ENCODE measurements at places on chromosomes 1 and 21.

DNA sequence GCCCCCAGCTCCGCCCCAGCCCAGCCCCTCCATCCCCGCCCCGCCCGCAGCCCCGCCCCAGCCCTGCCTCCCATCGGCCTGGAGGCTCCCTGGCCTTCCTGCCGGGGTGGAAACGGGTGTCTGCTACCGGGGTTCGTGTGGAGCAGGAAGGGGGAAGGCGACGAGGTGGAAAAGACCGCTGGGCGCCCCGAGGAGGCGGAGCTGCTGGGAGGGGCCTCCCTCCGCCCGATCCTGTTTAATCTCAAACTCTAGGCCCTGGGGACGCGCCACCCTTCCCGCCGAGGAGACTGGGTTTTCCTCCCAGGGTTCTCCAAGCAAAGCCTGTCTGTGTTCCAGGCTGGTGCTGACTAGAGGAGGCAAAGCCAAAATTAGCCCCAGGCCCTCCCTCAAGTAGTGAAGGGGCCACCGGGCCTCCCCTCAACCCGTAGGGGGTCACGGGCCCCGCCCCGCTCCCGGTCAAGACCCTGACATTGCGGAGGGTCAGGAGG is 16.2 kb upstream of the TTLL10 start:
- peak; percentile 44 for DNase-seq

DNA sequence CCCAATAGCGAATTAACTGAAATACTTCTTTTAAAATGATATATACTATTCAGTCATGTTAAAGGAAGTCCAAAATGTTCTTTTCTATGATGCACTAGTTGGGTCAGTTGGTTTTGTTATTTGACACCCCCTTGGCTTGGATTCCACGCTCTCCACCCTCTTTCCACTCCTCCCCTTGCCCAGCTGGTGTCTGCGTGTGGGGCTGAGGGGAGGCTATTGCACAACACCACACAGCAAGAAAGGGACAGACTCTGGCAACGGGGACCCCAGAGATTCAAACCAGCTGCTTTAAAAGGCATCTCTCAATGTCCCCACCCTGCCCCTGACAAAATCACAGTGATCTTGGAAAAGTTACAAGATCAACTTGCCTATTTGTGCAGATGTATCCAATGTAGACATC is 394.3 kb downstream of the TGFB2 start:
- DNase-seq: no peak

DNA sequence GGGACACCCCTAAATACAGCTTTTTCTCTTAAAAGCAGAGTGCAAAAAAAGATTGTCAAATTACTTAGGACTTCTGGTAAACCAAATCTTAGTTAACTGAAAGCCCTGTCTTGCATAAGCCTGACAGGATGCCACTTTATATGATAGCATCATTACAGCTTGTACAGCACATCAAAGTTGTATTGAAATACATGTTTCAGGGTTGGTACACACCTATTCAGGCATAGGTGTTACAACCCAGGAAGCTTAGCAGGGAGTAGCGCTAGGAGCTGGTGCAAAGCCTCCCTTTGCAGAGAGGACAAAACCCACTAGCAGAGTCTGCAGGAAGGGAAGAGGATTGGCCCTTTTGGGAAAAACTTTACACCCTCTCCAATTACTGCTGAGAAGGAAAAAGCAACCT is 258.9 kb upstream of the SGIP1 start:
- no peak for DNase-seq

DNA sequence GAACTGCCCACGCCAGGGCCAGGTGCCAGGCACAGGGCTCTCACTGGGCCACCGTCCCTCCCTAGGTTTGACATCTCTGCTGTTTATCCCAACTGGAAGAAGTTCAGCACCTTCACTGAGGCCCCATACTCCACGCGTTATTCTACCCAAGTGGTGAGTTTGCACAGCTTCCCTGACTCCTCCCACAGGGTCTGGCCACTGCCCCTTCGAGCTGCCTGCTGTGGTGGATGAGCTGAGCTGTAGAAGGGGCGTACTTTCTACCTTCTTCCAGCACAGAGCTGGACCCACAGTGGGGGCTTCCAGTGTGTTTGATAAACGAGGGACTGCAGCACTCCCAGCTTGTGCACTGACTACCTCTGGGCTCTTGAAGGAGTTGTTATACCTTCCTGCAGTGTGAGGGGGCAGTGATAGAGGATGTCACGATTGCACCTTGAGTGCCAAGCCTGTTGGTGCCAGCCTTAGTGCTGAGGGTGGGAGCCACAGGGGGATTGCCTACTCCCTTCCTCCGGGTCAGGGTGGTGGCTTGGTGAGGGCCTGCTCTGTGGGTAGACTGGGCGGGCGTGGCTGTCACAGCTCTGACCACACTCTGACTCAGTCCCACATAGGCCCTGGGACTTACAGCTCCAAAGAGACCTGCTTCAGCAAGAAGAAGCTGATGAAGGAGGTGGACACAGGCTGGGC is 5.9 kb upstream of the TTC22 start:
- DNase-seq: peak; percentile 62

GRCh38 chr1:36530261-36530660 is 47.5 kb upstream of the CSF3R start:
- DNase-seq: no peak

- no peak for DNase-seq
Observed at GRCh38 chr21:38590449-38591217, 92.4 kb upstream of the ERG start.

- no peak for DNase-seq
Observed at GRCh38 chr21:42434884-42435283, 31.2 kb downstream of the UBASH3A start.

- DNase-seq: no peak
Observed at GRCh38 chr1:53326598-53327181, 1.2 kb downstream of the LRP8 start.

- DNase-seq: no peak
Observed at GRCh38 chr21:22703521-22703920, 1705.3 kb downstream of the NCAM2 start.

DNA sequence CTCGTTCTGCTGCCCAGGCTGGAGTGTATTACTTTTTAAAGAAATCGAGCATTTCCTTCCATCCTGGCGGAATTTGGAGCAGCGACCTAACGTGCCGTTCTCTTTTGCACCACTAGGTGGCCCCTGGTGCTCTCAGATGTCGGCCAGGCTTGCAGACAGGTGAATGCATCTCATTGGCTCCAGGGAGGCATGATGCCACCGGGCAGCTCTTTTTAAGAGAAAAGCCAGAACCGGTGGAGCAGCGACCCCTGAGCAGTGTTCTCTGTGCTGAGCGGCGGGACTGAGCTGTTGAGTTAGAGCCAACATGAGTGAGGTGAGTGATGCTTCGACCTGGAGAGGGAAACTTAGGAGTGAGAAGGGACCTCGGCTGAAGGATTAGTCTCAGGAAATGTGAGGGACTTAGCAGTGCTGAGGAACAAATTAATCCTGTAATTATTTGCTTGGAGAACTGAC is at the start of gene PCP4:
PCP4 (plus strand) TSS at position 241 of the 453 bp plus-strand sequence; CDS start at position 305, 64 bp downstream.
- no peak for DNase-seq

GRCh38 chr1:209527993-209528717 is 55.4 kb upstream of the CAMK1G start:
- no peak for DNase-seq

DNA sequence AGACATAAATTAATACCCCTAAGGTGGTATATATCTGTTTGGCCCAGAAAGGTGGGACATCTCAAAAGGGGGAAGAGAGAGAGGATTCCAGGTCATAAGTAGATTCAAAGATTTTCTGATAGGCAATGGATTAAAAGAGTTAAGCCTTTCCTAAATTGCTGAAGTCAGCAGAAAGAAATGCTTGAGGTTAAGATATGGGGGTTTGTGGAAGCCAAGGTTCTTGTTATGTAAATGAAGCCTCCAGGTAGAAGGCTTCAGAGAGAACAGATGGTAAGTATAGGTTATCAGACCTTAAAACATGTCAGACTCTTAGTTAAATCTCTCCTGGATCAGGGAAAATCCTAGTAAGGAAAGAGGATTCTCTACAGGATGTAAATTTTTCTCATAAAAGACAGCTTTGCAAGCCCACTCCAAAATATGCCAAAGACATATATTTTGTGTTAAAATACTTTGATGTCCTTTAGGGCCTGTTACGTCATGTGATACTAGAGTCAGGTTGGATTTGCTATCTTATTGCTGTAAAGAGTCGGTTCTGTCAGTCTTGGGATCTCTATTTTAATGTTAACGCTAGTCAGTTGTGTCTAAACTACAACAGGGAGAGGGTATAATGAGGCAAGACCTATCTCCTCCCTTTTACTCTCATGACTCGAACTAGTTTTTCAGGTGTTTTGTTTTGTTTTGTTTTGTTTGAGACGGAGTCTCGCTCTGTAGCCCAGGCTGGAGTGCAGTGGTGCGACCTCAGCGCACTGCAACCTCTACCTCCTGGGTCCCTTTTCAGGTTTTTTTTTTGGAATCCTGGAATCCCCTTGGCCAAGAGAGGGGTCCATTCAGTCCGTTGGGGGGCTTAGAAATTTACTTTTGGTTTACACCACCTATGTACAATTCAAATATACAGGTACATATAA is 30.6 kb downstream of the RGS2 start:
- DNase-seq: no peak

- DNase-seq: no peak
Observed at GRCh38 chr1:38745476-38746401, 113.8 kb downstream of the RRAGC start.

DNA sequence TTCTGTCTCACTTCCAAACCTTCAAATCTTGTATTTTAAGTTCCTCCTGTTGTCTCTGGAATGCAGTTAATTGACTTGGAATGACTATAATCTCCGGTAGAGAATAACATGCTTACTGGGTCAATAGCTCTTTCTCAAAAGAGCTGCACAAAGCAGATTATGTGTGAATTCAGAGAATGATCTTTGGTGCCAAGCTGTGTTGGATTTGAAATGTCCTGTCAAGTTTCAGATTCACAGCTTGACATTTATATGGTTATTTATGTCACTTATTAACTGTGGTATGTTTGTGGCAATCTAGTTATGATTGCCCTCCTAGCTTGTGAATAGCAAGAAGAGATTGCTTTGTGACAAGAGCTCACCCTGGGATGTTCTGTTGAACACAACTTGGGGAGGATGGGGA is 128.3 kb upstream of the KCNE2 start:
- DNase-seq: no peak

GRCh38 chr1:54402896-54403295 is 3.3 kb downstream of the SSBP3 start:
- DNase-seq: no peak

- DNase-seq: no peak
Observed at GRCh38 chr1:207241164-207241934, 80.1 kb upstream of the CD55 start.

- DNase-seq: no peak
Observed at GRCh38 chr21:30348506-30348905, at the start of gene KRTAP23-1. Gene KRTAP23-1 (minus strand): TSS chr21:30348606. CDS start chr21:30348606, 0 bp downstream.

DNA sequence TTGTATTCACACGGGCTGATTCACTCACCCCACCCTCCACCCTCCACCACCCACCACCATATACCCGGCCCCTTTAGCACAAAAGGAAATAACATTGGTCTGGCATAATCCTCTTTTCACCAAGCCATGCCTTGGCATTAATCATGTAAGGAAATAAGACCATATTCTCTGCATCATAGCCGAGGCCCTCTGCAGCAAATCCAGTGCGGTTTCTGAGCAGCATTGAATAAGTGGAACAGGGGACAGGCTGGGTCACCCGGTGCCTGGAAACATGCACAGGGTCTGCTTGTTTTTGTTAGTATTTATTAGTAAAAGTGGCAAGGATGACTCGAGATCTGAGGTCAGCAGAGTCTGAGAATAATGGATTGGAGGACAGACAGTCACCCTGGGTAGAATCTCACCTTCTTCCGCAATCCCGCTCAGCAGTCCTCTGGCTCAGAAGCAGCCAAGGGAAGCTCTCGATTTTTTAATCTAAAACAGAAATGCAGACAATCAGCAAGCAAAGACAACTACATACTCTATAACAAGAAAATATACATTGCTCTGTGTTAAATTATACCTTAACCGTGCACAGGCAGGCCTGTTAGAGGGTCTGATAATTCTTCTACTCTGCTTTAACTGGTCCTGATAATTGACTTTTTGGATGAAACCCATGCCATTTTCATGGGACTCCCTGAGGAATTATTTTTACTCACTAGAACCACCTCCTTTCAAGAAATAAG is 52.4 kb upstream of the CDC42BPA start:
- DNase-seq: no peak

- DNase-seq: no peak
Observed at GRCh38 chr1:157199421-157199755, 61.2 kb upstream of the ETV3 start.

GRCh38 chr1:159291424-159291823 is 10.7 kb upstream of the FCER1A start:
- no peak for DNase-seq

DNA sequence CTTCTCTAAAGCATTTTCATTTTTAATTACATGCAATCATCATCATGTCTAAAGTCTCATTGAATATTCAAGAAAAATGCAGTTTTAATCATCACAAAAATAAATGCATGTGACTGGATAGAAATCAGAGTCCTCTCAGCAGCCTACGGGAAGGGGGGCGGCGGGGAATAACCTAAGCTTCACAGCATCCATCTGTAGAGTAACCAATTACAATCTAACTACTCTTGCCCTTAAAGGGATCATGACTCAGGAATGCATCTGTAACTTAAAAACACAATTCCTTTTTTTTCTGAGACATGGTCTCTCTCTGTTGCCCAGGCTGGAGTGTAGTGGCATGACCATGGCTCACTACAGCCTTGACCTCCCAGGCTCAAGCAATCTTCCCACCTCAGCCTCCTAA is 22.6 kb downstream of the MTF1 start:
- no peak for DNase-seq

- DNase-seq: no peak
Observed at GRCh38 chr1:208204779-208205178, 39.4 kb downstream of the PLXNA2 start.

- DNase-seq: no peak
Observed at GRCh38 chr1:109610609-109611307, 8.7 kb downstream of the GNAT2 start.

GRCh38 chr21:42913476-42913875 is 12.0 kb downstream of the ERVH48-1 start:
- DNase-seq: no peak

DNA sequence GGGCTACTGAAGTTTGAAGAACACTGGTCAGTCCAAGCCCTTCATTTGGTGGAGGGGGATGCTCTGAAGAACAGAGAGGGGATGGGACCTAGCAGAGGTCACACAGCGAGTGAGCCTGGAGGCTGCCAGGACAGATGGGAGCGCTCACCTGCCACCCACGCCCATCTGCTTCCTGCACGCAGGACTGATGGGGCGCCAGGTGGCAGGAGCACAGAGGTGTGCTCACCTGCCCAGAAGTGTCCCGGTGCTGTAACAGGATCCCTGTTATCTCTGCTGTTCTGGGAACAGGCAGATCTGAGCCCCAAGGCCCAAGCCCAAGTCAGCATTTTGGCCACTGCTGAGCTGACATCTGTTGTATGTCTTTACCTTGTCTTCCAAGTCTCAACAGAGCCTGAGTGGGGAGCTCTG is 40.5 kb downstream of the EPHB2 start:
- DNase-seq: no peak

DNA sequence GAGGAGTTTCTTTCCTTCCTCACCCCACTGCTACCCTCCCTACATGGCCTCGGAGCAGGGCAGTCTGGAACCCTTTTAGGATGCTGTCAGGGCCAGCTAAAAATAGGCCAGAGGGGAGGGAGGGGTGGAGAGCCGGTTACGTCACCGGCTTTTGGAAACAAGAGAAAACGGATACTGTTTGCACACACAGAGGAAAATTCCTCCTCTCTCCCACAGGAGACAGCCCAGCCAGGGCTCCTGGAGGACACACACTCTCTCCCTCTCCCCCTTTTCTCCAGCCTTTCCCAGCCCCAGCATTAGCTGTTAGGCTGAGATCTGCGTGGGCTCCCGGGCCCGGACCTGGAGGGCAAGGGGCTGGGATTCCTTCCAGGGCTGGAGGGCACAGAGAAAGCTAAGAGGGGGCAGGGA is 20.0 kb upstream of the ALDH4A1 start:
- DNase-seq: no peak

Measured in T-helper 1 cell (primary cell).